ENCODE measurements at places on chromosomes 5 and 9. TPM values are rescaled to one million over a fixed set of nuclear protein-coding genes. Genes with fewer than 3 reads are reported as not detected.

FLT4 gene
- total RNA-seq: 2.0 TPM

ADAMTS13 gene
- total RNA-seq: 2.2 TPM

OTP gene
- not detected for total RNA-seq

DRD1 gene
- 4.7 TPM for total RNA-seq

ASPN gene
- 5.9 TPM for total RNA-seq

KIAA0825 gene
- total RNA-seq: 25.1 TPM

TXNDC8 gene
- not detected for total RNA-seq

PCDHB13 gene
- total RNA-seq: 10.6 TPM

GPSM1 gene
- total RNA-seq: 49.7 TPM

FYB1 gene
- 1.5 TPM for total RNA-seq

EFNA5 gene
- 17.0 TPM for total RNA-seq

TMOD1 gene
- 27.5 TPM for total RNA-seq

All from temporal lobe (tissue), 4 donors.